Left lobe of liver (tissue), 2 donors: ENCODE measurements at places on chromosomes 2 and 18. TPM values are rescaled to one million over a fixed set of nuclear protein-coding genes. Genes with fewer than 3 reads are reported as not detected.

DNA sequence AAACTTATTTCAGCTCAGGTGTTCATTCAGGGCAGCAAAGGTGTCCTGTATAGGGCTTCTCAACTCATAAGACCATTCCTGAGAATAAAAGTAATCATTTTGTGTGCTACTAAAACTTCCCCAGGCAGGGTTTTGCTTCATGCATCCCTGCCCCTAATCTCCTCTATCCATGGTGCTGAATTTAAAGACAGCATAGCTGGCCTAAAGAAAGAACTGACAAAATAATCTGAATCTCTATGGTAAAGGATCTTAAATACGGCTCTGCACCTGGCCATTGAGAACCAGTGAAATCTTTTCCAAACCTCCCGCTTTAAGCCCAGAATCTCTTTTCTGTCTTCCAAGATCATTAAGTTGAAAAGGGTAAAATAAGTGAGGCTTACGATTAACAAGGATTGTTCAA, 292.1 kb upstream of the KLHL29 start:
- no peak for DNase-seq

DNA sequence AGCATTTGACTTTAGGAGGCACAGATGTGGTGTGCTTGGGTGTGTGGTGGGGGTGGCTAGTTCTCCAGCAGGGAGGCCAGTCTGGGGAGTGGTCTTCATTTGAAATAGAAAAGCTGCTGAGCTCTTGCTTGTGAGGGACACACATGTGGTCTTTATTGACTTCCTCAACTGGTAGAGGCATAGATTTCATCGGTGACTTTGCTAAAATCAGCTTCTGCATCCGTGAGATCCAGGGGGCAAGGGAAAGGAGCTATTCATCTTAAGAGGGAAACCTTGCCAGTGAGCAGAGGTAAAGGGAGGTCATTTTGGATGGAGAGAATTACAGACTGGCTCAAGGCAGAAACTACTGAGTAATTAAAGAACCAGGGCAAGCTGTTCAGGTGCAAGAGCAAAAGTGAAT, 4.7 kb downstream of the MAPRE3 start:
- no peak for DNase-seq

DNA sequence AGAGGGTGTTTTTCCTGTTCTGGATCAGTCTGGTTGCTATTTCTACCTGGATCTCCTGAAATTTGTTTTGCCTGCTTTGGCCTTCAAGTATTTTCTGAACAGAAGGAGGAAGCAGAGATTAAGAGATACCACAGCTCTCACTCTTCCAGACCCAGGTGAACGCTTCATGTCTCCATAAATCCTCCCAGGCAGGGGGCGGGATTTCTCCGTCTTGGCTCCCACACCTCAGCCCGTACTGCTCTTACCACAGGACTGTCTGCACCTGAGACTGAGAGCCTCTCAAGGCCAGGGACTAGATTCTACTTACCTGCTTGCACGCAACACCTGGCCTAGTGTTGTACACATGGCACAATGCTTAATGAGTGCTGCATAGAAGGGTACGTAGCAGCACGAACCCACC, 59.9 kb upstream of the LRPPRC start:
- DNase-seq: no peak

DNA sequence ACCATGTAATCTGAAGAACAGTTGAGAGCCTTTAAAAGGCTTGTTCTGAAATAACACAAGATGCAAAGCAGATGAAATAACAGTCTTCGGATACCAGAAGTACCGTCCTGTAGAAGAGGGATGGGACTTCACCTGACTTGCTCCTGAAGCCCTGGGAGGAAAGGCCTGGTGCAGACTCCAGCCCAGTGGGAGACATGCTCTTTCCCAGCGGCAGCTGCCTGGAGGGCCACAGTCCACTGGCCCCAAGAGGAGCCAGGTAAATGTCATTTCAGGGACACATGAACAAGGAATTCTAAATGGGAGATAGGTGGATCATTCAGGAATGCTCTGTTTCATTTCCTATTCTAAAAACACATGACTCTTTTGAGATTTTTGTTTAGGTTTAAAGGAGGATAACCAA, 22.6 kb upstream of the CHN1 start:
- DNase-seq: no peak

- no peak for DNase-seq
Observed at GRCh38 chr2:42832289-42832634, 39.9 kb upstream of the HAAO start.

GRCh38 chr2:189658306-189659212, 2.7 kb upstream of the ASNSD1 start:
- DNase-seq: no peak

GRCh38 chr2:143142598-143142997, 13.4 kb downstream of the ARHGAP15 start:
- DNase-seq: no peak

- no peak for DNase-seq
Observed at GRCh38 chr2:74719066-74719465, 65.0 kb downstream of the SEMA4F start.

DNA sequence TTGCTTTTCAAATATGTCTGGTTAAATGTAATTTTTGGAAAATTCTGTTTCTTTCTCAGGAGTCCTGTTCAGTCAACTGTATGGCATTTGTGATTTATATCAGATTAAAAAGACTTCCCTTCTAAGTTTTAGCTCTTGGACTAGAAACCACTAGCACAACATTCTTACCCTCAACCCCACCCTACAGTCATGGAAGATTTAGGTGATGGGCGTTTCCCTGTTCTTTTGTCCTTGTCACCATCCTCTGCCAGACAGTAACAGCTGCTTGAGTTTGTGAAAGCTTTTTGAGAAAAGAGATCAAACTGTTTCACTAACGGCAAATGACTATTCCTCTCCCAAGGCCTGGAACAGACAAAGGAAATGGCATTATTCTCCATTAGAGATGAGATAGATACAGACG, 31.8 kb downstream of the SERPINB5 start:
- DNase-seq: no peak

DNA sequence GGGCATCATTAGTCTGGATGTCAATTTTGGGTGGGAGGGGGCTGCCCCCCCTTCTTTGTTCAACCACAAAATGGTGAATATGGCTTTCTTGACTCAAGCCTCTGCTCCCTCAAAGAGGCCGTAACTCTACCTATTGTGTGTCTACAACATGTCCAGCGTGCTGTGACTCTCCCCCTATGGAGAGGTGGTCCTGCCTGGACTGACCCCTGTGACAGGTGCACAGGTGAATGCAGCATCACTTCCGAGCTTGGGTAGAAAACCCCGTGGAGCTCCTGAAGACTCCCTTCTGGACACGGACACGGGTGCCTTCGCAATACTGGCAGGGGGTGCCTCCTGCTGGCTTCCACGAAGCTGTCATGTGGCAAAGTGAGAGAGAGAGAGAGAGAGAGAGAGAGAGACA, 397.8 kb downstream of the GALR1 start:
- DNase-seq: no peak

DNA sequence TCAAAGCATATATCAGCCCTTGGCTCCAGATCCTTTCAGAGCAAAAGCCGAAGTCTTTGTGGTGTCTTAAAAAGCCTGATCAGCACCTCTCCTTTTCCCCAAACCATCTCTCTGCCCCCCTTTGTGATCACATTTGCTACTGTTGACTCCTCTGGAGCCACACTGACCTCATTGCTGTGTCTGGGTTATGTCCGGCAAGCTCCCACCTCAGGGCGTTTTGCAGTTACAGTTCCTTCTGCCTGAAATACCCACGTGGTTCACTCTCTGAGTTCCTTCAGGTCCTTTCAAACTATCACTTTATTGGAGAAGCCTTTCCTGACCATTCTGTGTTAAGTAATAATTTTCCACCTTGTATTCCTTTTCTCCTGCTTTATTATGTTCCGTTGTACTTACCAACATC, 11.8 kb downstream of the C2orf69 start:
- DNase-seq: no peak

GRCh38 chr2:122748552-122749011, 993.1 kb downstream of the TSN start:
- no peak for DNase-seq

DNA sequence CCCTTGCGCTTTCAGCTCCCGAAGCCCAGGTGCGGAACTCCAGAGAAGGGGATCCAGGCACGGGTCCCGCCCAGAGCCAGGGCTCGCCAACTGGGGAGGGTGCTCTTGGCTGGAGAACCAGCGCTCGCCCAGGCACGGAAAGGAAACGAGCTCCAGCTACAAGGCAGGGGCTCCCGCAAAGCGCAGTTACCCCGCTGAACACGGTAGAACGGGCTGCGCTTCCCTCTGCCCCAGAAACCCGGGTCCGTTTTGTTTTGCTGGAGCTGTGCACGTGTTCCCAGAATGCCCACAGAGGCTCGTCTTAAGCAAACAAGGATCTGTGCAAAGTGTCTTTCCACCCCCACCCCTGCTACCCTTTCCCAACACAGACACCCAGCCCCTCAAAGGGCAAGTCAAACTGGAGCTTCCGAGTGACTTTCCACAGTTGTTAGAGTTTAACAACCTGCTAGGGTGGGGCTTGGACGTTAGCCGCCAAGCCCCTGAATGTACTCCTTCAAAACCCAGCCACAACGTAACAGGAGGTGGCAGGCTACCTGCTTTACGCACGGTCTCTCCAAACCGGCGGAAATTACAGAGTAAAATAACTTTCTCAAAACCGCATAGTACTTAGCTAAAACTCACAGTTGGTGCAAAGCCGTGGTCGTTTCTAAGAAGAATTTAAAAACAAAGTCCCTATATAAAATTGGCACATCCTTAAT, 775 bp downstream of the RNF125 start:
- DNase-seq: peak; percentile 92

DNA sequence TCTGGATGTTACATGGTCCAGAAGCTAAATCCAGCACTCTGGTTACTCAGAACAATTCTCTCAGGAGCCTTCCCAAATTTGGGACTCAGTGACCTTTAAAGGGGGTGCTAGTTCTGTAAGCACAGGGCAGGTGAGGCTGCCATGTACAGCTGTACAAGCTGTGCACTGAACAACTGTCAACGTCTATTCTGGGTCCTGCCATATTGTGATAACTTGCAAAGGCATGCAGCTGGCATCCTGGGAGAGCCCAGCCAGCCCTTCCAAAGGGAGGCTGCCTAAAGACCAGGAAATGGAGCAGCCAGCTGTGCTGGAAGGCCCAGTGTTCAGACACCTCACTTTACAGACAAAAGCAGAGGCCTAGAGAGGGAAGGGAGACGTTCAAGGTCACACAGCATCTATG, 204.8 kb downstream of the KLHL29 start:
- DNase-seq: no peak

DNA sequence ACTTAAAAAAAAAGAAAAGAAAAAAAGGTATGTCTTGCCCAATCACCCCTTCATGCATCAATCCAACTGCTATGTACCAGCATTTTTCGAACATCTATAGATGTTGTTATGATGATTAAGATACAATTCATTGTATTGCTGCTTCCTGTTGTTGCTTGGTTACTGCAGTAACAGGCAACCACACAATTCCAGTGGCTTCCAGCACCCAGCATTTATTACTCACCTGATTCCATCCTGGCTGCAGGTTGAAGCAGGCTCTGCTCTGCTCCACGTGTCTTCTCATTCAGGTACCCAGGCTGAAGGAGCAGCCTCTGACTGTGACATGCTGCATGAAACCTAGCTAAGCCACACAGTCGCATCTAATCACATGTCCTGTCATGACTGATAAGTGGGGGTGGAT, 196.9 kb downstream of the INO80D start:
- DNase-seq: no peak

DNA sequence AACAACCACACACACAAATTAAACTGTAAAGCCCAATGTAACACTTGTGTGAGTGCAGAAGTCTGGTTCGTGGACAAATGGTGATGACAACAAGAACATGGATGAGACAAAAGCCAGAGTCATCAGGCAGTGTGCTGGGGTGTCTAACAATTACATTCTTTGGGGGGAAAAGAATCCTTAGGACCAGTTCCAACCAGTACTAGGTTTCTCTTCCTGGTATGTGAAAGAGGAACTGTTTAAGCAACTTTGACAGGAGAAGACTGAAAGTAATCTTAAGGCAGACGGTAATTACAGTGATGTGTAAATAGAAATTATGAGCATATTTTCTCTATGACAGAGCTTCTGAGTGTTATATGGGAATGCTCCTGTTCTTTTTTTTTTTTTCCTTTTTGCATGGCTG, 133.4 kb downstream of the AFF3 start:
- DNase-seq: no peak

DNA sequence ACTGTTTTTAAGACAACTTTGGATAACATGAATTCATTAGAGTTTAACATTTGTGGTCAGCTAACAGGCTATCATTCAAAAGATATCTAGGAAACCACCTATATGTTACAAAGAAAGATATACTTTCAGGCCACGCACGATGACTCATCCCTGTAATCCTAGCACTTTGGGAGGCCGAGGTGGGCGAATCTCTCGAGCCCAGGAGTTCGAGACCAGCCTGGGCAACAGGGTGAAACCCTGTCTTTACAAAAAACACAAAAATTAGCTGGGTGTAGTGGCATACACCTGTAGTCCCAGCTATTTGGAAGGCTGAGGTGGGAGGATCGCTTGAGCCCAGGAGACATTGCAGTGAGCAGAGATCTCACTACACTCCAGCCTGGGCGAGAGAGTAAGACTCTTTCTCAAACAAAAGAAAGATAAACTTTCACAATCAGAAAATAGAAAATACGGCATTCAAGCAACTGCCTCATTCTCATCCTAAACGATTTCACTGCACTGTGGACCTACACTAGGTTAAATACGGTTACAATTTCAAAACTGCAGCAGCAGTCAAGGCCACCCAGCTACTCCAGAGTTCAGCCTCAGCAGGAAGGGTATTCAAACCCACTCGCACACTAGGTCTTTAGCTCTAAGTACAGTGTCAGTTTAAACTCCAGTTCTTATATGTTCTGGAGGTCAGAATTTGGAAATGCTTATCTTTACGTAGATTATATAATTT, 250.0 kb upstream of the SLC39A10 start:
- DNase-seq: no peak

DNA sequence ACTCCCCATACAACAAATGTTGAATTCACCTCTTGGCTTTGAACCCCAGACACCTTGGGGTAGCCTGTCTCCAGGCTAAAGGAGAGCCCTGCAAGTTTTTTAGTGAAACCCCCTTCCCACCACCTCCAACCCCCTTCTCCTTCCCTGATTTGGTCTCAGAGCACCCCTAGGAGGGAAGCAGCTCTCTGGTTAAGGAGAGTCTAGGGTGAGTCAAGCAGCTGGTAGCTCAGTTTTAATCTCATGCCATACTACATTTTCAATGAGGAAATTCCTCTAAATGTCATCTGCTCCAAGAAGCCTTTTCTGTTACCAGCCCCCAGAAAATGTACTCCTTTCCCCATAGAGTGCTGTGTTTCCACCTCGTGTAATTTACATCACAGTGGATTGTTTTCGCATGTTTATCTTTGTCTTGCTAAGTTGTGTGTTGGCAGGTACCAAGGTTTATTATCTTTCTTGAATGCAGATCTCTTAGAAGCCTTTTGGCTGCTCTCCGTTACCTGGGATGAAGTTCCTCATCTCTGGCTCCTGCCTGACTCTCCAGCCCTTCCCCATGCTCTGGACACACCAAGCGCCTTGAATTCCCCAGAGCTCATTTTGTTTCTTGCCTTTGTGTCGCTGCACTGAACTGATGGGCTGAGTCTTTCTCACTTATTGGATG, 82.2 kb downstream of the ASAP2 start:
- no peak for DNase-seq

POU3F3 gene
- not detected for total RNA-seq

IL1F10 gene
- not detected for total RNA-seq

ALPI gene
- total RNA-seq: not detected

GCKR gene
- 142 TPM for total RNA-seq

MC4R gene
- total RNA-seq: not detected

CD302 gene
- total RNA-seq: 98.8 TPM

LIMS2 gene
- total RNA-seq: 31.0 TPM
